ENCODE measurements at places on chromosomes 4 and X.

GRCh38 chr4:112840061-112840460, 203.1 kb downstream of the LARP7 start:
- no peak for DNase-seq

GRCh38 chrX:1360171-1360570, 23.6 kb downstream of the IL3RA start:
- no peak for DNase-seq

GRCh38 chr4:27101126-27101525, 240.5 kb downstream of the STIM2 start:
- DNase-seq, result no peak

DNA sequence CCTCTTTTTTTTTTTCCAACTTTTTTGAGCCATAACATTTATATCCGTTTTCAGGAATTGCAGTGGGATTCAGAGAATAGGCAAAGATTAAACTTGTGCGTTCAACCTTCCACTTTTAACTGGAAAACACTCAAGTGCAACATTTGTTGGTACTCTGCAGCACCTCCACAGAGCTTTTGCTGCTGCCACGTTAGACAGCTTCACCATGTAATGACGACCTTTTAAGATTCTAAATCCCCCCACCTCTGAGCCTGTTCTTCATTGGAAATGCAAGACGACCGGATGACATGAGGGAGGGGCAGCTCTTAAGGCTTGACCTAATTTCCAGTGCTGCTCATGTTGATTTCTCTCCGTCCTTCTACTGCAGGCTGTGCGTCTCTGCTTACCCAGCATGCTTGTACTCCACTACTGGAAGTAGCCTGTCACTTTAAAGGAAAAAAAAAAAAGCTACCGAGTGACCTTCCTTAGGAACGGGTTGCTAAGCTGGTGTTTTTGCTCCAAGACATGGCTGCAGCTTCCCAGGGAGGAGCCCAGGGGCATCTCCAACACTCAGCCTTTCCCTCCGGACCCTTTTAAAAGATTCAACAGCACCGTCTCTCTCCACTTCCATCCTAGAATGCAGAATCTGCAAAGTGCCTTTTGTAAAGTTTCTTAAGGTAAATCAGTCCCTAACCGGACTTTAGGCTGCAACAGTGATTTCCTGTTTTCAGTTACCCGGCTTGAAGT, at the start of gene CC2D2A:
CC2D2A (plus strand) TSS at position 481 of the 726 bp plus-strand sequence. CDS start 6,051 bp downstream, outside the sequence.
- DNase-seq, result no peak

DNA sequence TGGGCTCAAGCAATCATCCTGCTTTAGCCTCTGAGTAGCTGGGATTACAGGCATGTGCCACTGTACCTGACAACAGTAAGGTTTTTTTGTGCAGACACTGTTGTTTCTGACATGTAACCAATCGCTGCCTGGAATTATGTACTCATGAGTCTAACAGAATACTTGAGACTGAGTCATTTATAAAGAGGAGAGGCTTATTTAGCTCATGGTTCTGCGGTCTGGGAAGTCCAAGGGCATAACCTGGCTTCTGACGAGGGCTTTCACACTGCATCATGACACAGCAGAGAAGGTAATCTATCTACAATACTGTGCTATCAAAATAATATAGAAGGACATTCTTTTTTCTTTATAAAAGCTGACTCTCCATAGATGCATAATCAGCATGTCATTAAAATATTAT, 115.5 kb upstream of the STOX2 start:
- no peak for DNase-seq

- DNase-seq, result no peak
Measured at GRCh38 chr4:148216321-148216720, 225.9 kb downstream of the NR3C2 start.

DNA sequence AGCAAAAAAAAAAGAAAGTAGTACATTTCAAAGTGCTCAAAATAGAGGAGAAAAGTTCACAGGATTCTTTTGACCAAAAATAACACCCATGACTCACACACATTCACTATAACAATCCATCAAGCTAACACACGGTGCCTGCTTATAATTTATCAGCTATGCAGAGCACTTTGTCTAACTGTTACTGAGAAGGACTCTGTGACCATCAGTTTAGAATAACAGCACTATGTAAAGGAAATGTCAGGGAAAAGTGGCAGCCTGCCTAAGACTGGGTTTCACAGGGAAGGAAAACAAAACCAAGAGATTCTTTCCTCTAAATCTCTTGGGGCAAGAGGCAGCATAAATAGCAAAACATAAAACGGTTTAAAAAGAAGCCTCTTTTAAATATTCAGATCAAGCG, 54.8 kb downstream of the CCDC149 start:
- no peak for DNase-seq

- DNase-seq, result no peak
Measured at GRCh38 chrX:37753384-37753783, 26.5 kb upstream of the CYBB start.

- no peak for DNase-seq
Measured at GRCh38 chr4:43968011-43968410, 480.6 kb downstream of the KCTD8 start.

DNA sequence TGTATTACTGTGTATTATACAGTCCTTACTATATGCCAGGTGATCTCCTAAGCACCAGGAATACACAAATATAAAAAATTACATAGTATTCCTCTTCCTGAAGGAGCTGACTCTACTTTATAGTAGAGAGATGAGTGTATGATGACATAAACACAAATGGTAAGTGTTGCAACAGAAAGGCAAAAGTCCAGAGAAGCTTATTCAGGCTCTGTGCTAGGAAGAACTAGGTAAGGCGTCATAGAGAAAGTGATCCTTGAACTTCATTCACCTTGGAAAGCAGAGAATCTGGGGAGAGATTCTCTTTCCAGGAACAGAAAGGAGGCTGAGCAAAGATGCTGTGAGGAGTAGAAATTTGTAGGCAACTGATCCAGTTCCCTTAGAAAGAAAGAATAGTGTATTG, 115.0 kb upstream of the KCNIP4 start:
- DNase-seq, result no peak

- DNase-seq, result no peak
Measured at GRCh38 chr4:79209081-79209480, 116.8 kb downstream of the NAA11 start.

- no peak for DNase-seq
Measured at GRCh38 chr4:54719378-54719777, 61.6 kb downstream of the KIT start.

DNA sequence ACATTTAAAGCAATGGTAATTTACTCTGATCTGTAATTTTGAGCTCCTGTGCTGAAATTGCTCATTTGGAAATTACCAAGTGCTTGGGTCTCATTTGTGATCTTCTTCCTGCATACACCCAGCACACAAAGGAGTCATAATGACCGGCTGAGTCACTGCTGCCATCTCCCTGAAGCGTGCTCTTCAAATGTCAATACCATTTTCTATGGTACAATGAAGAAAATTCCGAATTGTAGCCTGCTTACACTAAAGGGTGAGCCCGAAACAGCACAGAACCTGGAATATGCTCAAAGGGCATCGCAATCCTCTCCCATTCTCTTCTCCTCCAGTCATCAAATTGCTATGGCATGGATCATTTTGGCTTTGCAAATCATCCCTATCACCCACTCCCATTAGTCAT, 140.5 kb downstream of the GRIA3 start:
- no peak for DNase-seq

GRCh38 chr4:4864443-4864939, 5.0 kb downstream of the MSX1 start:
- no peak for DNase-seq

DNA sequence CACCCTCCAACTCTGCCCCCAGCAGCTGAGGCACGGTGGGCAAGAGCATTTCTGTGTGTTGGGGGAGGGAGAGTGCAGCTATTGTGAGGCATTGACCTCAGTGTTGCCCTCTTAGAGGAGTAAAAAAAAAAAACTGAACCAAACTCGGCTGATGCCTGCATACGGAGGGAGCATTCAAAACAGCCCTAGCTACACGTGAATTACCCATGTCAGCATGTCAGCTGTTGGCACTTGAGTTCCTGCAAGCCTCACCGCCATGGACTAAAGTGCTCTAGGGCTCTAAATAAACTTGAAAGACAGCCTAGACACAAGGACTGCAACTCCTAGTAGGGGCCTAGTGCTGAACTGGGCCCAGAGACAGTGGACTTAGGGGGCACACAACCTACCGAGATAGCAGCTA, 22.0 kb downstream of the ITIH6 start:
- no peak for DNase-seq

DNA sequence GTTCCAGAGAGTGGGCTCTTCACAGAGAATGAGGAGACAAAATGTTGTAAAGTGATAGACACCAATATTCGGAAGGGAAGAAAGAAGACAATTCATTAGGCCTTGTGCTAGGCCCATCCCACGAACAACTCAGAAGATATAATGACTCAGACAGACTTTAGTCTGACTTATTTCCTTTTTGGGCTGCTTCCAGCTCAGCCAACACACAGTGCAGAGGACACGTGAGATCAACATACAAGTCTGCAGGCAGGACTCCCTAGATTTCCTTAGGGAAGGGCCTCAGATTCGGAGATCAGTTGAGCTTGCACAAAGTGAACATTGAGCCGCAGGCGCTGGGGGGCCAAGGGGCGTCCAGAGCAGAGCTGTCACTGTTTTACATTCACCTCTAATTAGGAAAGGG, 290.7 kb upstream of the TENM3 start:
- no peak for DNase-seq

GRCh38 chrX:100606753-100607152, 22.0 kb downstream of the TNMD start:
- no peak for DNase-seq

DNA sequence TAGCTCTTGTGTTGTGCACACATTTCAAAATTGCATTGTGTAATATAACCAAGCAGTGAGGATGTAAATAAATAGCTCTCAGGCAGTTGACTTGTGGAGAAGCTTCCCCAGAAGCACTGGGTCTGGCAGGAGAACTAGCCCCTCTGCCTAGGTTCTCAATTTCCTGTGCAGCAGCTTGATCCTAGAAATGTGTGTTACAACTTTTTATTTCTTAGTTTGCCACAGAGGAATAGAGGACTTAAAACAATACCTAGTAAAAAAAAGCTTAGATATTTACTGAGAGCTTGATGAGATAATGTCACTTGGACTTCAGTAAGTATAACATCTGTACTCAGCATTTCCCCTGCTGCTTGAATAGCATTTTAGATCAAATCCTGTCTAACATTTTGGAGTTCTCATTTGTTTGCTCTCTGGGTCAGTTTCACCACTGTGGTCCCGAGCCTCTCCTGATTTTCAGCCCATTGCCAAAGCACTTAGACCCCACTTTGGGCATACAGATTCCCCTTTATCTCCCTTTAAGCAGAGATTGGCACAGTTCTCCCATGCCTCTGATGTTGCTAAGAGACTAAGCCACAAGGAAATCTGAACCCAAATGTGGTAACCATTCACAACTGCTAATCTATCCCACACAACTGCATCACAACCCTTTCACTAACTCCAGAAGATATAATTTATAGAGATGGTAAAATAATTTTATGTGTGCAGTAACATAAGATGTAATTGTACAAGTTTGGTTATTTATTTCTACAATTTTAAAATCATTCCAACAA, 98.2 kb upstream of the NRK start:
- no peak for DNase-seq
